ENCODE measurements at places on chromosomes 3 and 15.

- DNase-seq = no peak
Observed at GRCh38 chr15:86573476-86573875, 493.8 kb downstream of the AGBL1 start.

- DNase-seq = peak; percentile 18
Observed at GRCh38 chr3:123447749-123448517, 957 bp downstream of the ADCY5 start.

GRCh38 chr15:91268510-91268909, 168.5 kb downstream of the SV2B start:
- DNase-seq = no peak

GRCh38 chr3:18870074-18870640, 278.2 kb upstream of the KCNH8 start:
- no peak for DNase-seq

Measured in muscle of leg (tissue), 16 donors.